NCI-H1694 treated with DMSO at 0.1 percent for 48 hours (cell line): ENCODE measurements at places on chromosomes 3 and 15.

- no peak for DNase-seq
Observed at GRCh38 chr3:81580355-81580754, 181.1 kb downstream of the GBE1 start.

GRCh38 chr3:105613120-105613519 lies 246.4 kb downstream of the ALCAM start:
- no peak for DNase-seq

DNA sequence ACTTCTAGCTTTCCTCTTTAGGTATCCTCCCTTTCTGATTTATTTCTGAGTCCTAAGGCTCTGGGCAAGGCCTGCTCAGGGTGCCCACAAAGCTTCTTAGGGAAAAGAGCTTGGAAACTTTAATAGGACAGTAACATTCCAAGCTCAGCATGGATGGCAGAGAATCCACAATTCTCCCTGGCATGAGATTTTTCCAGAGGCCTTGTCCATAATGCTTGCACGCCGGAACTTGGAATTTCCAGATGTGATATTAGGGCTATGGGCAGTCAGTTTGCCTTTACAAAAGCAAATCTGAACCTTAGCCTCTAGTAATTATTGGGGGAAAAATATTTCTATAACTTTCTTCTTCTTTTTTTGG lies 139.0 kb upstream of the RBMS3 start:
- no peak for DNase-seq

- DNase-seq, result no peak
Observed at GRCh38 chr3:186257866-186258265, 104.2 kb downstream of the DGKG start.

GRCh38 chr3:63951492-63952247 lies 39.5 kb upstream of the SCAANT1 start:
- DNase-seq, result no peak

GRCh38 chr3:196650740-196651311 lies 11.3 kb downstream of the NRROS start:
- DNase-seq, result no peak

DNA sequence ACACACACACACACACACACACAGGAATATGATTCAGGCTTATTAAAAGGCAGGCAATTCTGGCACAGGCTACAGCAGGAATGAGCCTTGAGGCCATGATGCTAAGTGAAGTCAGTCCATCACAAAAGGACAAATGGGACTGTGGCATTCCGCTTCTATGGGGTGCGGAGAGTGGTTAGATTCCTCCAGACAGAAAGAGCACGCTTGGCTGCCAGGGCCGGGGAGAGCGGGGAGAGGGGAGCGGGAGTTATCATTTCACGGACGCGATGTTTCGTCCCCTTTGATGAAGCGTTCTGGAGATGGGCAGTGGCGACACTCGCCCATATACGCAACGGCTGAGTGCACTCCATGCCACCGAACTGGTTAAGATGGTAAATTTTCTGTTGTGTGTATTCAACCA lies 58.5 kb upstream of the FAM174B start:
- DNase-seq, result peak; percentile 26

GRCh38 chr3:42730294-42730693 lies 27.7 kb upstream of the HHATL start:
- DNase-seq, result no peak

DNA sequence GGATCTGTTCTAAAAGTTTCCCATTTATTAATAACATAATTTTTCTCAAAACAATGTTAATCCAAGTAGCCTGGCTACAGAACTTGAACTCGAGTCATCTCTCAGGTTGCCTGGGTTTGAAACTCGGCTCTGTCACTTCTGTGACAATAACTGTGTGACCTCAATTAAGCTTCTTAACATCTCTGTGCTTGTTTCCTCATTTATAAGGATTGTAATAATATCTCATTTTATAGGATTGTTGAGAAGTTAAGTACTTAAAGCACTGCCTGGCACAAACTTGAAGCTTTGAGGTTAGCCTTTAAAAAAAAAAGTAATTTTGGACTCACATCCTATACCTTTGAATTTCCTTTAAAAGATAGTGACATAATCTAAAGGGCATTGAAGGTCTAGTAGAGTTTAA lies 3.4 kb downstream of the RAB5A start:
- no peak for DNase-seq

DNA sequence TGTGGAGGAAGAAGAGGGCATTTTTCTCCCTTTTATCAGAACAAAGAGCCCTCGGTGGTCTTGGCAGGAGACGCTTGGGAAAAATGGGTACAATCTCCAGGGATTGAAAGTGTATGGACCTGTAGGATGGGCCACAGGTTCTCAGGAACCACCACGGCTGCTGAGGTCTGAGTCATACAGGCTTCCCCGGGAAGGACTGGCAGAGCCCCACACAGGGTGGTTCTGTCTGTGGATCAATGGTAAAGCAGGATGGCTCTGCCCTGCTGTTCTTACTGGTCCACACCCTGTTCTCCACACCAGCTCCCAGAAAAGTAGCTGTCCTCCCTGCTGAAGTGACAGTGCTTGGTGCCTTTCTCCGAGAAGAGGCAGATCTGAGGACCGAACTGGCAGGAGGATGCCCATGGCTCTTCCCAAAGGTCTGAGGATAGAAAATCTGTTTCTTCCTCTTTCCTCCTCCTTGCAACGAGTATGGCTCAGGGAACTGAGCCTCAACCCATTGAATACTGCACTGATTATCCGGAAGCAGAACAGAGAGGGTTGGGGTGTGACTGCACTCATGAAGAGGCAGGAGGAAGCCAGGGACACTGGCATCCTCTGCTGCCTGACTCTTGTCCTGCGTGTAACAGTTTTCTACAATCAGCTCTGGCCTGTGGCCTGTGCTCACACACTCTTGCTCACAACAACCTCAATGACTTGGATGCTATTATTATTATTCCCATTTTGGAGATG lies 39.0 kb downstream of the KIF9 start:
- DNase-seq, result no peak

- DNase-seq, result no peak
Observed at GRCh38 chr3:33089515-33089914, 7.4 kb downstream of the GLB1 start.

GRCh38 chr3:120280566-120280965 lies 4.5 kb downstream of the GPR156 start:
- DNase-seq, result no peak

DNA sequence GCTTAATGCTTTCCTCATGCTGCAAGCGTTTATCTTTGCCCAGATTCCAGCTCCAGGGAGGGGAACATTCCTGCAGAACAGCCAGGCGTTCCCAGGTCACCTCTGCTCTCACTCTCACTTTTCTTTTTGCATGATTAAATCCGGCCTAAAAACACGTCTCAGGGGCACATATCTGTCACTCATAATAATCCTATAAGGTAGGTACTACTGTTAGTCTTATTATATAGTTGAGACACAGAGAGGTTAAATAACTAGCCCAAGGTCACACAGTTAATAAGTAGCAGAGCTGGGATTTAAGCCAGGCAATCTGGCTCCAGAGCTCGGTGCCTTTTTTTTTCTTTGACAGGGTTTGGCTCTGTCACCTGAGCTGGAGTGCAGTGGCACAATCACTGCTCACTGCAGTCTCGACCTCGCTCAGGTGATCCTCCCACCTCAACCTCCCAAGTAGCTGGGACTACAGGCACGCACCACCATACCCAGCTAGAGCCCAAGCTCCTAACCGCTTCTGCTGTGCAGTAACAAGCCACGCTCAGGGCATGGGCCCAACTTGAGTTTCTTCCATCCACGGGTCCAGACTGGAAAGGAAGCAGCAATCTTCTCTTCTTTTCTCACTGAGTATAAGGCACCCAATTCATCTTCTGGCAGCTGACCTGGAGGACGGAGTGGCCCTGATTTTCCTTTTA lies 96.5 kb downstream of the LIPC start:
- no peak for DNase-seq

DNA sequence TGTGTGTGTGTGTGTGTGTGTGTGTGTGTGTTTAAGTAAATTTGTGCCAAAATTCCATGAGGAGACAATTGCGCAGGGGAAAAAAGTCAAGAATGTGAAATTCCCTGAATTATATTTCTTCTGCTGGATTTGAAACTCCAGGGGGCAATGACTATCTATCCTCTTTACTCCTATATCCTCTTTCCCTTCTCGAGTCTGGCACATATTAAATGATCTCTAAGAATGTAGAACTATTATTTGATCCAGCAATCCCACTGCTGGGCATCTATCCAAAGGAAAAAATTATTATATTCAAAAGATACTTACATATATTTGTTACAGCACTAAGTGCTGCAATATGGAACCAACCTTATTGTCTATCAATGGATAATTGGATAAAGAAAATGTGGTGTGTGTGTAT lies 350.1 kb upstream of the ADAMTS9 start:
- no peak for DNase-seq

GRCh38 chr3:51876186-51876585 lies 785 bp upstream of the IQCF5 start:
- no peak for DNase-seq

GRCh38 chr3:14689247-14689980 lies 14.5 kb downstream of the C3orf20 start:
- DNase-seq, result no peak

- DNase-seq, result peak; percentile 28
Observed at GRCh38 chr15:51403072-51403878, 61.8 kb downstream of the GLDN start.

- DNase-seq, result no peak
Observed at GRCh38 chr15:99283717-99284116, 32.4 kb downstream of the LRRC28 start.

DNA sequence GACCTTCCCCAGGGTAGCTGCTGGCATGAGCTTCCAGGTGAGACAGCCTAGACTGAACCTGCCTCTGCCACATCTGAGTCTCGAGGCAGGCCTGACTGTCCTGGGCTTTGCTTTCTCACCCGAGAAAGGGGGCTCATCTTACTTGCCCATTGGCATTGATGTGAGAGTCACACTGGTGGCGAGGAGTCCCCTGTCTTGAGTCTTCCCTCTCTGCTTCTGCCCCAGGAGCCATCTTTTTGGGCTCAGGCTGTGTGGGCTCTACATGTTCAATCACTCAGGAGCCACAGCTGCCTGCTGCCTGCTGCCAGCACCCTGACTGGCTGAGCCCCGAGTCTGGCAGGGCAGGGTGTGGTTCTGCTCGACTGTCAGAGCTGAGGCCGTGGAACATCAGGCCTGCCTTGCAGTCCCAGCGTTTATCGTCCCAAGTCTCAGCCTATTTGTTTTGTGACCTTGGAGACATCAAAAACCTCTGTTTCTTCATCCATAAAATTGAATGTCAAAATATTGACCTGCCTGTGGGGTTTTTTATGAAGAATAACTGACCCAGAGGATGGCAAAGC lies 132.5 kb downstream of the DNAJB8 start:
- no peak for DNase-seq

DNA sequence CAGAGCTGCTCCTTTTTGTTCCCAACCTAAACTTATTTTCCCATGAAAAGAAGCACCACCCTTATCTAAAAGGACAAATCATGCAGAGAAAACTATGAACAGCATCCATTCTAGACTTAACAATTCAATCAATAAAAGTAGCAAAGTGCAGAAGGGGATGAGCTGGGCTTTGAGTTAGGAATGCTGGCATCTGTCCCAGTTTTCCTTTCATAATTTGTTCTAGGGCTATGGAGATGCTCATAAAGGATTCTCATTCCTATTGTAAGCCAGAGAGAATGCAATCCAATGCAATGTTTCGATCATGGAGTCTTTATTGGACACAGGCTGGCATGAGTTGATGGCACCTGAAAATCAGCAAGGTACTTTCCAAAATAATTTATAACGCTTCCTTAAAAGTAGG lies 330.6 kb downstream of the VPS13C start:
- DNase-seq, result no peak

- DNase-seq, result peak; percentile 68
Observed at GRCh38 chr3:143674100-143674968, 173.9 kb downstream of the SLC9A9 start.

DNA sequence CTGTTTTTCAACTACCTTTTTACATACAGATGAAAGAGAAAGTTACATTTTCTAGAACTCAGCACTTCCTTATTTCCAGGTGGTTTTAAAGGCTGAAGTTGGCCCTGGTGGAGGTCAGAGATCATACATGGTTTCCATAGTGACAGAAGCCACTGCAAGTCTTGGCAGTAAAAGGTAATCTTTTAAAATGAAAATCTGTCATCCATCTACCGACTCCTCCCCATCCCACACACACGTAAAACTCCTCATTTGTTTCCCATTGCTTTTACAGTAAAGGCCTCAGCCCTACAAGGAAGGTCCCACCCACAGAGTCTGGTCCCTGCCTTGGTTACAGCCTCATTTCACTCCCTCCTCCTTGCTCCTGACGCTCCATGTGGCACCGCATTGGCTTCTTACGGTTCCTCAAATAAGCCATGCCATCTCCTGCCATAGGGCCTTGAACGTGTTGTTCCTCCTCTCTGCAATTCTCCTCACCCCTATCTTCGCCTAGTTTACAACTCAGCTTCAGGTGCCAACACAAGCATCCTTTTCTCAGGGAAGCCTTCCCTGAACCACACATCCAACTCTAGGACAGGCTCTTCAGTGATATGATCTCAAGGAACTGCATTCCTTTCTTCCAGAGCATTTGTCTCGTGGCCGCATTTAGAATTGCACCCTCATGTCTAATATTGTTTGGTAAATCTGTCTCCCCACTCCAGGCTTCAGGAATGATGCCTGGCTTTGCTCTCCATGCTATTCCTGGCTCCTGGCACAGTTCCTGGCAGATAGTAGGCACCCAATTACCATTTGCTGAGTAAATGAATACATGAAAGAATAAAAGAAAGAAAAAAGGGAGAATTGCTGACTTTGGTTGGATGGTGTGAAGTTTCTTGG lies 2.6 kb downstream of the CYP19A1 start:
- DNase-seq, result no peak
